NB4 (cell line): ENCODE measurements at places on chromosomes 6 and 20.

GRCh38 chr20:51412951-51413481 is 129.5 kb downstream of the NFATC2 start:
- no peak for DNase-seq

DNA sequence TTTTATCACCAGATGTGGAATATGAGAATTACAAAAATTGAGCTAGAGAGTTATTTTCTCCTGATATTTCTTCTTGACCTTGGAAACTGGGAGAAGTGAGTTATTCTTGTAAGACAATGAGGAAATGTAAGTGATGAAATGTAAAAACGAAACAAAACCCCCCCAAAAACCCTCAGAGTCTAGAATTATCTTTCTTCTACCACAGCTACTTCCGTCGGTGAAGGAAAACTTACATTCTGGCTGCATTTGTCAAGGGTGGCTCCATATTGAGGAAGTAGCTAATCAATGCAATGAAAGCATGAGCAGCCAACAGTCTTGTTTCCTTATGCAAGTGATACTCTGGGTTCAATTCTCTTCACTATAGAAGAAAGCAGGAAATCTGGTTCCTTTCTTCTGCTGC is 661.7 kb upstream of the CITED2 start:
- DNase-seq, result no peak

GRCh38 chr20:44585057-44585963 is 2.9 kb downstream of the PKIG start:
- no peak for DNase-seq

DNA sequence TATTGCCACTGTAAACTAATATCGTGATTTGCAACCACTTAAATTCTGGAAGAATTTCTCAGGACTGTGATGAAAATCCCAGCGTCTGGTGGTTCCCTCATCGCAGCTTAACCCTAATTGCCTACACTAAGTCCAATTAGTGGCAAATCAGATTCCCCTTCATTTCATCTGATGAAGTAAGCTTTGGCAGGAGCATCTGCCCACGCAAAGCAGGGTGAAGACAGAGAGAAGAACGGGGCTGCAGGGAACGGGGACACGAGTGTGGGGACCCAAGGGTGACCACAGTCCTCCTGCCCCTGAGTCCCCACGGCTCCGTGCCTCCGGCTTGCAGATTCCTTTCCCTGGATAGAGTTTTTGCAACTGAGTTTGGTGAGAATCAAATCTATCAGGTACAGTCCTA is 159.5 kb downstream of the LY86 start:
- DNase-seq, result no peak

- DNase-seq, result peak; percentile 35
Measured at GRCh38 chr20:1324598-1325172, 4.3 kb downstream of the SDCBP2 start.

GRCh38 chr6:56659721-56660380 is 17.2 kb upstream of the DST start:
- no peak for DNase-seq
